ENCODE measurements at places on chromosomes 3 and 15.

DNA sequence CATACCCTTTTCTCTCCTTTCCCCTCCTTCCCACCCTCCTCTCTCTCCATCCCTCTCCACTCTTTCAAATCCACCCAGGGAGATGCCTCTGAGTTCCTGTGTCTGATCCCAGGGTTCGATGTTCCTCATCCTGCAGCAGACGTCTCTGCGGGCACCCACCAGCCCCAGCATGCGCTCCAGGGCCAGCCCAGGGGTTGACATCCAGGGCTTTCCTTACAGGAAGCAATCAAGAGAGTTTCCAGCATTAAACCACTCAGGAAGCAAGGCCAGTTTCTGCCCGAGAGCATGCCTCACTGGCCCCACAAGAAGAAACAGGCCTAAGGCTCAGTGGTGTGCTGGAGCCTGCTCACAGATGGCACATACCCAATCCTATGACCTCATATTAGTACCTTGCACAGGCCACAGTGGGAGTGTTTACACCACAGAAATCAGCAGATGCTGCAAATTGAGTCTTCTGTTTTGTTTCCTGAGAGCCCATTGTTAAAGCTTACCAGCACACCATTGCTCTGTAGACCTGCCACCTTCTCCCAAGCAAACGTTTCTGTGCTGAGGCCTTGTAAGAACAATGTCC lies 13.2 kb downstream of the SLC6A1 start:
- no peak for DNase-seq

DNA sequence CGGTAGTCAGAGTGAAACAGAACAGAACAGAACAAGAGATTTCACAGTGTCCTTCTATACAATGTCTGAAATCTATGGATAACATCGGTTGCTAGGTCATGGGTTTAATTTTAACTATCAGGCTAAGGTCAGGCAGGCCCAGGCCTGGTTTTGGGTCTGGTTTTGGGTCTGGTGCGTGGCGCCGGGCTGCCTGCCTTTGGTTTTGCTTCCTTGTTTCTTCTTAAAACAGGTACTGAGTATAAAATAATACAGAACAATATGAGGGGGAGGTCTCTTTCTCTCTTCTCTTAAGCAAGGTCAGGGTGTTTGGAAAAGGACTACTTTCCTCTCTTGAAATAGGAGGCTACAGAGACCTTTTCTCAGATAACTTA lies 1.4 kb downstream of the AEN start:
- DNase-seq, result no peak

DNA sequence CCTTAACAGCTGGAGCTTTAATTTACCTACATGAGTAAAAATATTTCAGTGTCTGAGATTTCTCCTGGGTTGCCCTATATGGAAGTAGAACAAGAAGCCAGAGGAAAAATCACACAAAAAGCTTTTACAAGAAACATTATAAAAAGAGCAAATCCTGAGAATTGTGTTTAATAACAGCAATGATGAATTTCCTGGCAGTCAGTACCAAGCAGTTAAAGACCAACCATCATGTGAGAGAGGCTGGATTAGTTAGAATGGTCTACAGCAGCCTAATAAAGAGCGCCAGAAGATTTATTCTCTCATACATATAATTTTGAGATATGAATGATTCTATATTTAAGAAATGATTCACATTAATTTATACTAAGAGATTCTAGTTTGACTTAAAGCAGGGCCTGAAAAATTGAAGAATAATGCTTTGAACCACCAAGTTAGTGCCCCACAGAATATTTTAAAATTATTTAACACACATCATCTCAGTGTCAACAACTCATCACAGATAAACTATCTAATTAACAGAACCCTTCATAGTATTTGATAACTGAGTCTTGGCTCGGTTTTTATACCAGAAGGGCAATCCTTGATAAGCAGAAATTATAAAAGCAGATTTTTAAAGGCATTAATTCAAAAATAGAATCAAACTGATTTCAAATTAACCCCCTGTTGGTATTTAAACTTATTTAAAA lies 59.9 kb upstream of the DPH6 start:
- no peak for DNase-seq

DNA sequence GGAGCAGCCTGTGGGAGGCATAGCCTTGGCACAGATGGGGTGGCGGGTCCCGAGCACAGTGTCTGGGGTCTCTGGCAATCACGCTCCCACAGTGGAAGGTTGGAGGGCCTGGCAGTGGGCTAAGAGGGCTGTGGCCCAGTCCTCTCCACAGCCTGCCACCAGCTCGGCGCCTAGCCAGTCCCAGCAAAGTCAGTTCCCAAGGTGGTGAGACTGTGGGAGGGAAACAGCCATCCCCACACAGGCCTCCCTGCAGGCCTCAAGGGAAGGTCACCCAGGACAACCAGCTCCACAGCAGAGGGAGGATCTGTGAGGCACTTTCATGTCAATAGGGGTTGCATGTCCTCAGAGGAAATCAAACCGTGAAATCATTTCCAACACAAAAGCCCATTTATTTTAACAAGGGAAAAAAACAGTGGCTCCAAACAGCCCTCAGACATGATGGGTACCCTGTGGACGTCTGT lies 27.6 kb upstream of the LIMD1 start:
- DNase-seq, result no peak

DNA sequence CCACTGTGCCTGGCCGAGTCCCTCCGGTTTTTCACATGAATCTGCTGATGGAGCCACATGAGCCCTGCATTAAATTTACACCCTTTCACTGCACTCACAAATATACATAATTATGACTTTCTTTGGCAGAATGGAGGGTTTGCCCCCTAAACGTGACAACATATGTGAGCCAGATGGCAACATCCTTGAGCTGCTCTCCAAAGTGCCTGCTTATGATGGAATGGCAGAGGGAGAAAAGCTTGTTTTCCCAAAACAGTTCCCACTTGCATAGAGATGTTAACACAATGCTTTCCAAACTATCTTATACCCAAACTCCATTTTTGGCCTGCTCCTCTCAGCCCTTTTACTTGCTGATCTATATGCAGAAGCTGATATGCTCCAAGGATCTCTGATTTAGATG lies 54.9 kb downstream of the ABCC5 start:
- no peak for DNase-seq

DNA sequence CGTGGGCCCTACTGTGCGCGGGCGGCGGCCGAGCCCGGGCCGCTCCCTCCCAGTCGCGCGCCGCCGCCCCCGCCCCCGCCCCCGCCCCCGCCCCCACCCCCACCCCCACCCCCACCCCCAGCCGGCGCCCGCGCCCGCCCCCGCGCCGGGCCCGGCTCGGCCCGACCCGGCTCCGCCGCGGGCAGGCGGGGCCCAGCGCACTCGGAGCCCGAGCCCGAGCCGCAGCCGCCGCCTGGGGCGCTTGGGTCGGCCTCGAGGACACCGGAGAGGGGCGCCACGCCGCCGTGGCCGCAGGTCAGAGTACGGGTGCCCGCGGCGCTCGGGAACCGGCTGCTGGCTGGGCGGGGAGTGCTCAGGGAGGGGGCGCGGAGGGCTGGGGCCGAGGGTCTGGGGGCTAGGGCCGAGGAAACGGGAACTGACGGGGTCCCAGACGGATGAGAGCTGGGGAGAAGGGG lies 1.1 kb upstream of the PPARG start:
- DNase-seq, result no peak

DNA sequence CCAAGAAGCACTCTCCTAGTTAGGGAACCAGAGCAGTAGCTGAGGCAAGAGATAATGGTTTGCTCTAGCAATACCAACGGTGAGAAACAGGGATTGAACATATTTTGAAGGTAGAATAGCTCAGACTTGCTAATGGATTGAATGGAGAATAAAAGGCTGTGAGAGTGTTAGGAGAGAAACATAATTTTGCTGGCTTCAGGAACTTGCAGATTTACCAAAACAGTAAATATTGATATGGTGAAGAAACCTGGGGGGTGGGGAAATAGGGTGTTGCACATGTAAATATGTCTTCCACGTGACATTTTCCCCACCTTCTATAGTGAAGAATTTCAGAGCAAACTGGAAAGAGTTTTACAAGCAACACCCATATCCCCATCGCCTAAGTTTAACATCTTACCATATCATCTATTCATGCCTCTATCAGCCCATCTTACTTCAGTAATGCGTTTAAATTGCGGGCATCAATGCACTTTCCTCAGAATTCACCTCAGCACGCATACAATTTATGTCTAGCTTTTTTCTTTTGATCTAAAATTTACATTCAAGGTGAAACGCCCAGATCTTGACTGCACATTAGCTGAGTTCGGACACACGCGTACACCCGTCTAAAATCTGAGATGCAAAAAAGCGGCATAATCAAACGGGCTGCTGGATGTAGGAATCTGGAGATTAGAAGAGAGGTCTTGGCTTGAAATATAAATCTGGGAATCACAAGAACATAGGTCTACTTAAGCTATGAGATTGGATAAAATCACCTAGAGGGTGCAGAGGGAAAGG lies 891 bp upstream of the NR1D2 start:
- DNase-seq, result no peak

DNA sequence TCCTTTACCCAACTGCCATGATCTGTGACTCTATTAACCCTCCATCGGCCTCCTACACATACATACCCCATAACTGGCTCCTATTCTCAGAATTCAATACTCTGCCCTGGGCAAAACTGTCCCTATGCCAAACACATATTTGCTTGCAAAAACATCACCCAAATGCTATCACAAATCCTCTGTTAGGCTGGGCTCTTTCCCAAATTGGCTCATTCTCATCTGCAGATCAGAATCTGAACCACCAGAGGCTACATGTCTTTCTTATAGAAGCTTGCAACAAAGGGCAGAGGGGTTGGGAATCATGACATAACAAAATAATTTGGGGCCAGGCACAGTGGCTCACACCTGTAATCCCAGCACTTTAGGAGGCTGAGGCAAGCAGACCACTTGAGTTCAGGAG lies 45.4 kb upstream of the GOLM2 start:
- no peak for DNase-seq

GRCh38 chr3:62368705-62369475 lies 4.5 kb downstream of the FEZF2 start:
- DNase-seq, result no peak

DNA sequence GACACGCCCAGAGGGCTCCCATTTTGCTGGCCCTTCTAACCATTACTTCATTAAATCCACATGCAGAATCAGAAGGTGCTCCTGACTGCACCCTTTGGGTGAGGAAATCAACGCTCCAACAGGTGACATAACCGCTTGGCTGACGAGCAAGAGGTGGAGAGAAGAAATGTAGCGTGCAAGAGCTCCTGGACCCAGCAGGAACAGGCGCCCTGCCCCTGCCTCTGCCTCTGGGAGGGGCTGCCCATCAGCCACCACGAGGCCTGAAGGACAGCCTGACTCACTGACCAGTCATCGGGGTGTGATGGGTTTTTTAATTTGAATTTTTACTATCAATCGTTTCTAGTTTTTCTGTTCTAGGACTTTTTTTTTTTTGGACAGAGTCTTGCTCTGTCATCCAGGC lies 218.2 kb downstream of the ADAMTS17 start:
- DNase-seq, result no peak

GRCh38 chr15:84762840-84763572 lies 14.6 kb downstream of the ZNF592 start:
- no peak for DNase-seq

DNA sequence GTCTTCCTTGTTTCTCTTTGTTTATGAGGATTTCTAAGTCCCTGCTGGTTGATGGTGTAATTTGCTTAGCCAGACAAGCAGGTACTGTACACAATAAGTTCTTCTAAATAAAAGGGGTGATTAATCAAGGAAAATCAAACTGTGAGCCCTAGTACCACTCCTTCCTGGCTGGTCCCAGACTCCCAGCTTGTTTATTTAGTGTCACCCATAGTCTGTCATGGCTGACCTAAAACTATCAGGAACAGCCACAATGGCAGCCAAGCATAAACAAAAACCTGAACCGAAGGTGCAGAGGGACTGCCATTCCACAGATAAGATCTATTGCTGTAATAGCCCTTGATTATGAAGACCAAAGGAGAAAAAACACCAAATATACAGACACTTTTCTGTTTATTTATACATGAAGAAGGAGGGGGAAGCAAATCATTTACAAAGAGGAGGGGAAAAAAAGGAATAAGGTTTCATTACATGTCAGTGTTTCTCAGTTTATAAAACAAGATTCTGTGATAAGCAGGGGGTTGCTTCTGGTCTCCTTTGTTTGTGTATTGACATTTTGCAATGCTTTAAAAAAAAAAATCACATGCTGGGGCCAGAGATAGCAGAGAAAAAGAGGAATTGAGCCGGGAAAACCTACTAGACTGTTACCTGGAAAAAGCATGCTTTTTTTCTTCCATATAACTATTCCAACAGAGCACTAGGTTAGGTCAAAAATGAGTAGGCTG lies 182.4 kb upstream of the DPH6 start:
- no peak for DNase-seq

- no peak for DNase-seq
Observed at GRCh38 chr15:83322061-83322460, 37.6 kb upstream of the BNC1 start.

- no peak for DNase-seq
Observed at GRCh38 chr3:59306436-59306835, 256.6 kb upstream of the CFAP20DC start.

DNA sequence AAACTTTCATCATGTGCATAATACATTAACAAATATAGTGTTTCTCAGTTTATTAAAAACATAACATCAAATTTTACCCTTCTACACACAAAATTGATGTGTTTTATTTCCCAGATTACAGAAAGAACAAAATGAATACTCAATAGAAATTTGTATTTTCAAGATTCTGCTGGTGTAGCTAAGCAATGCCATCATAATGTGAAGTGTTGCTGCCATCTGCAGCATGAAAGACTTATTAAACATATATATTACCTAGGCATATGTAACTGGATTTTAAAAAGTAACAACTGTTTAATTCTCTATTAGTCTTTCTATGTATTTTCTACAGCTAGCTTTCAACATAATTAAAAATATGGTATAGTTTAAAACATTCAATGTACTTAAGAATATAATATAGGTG lies 27.5 kb downstream of the PLSCR5 start:
- no peak for DNase-seq

DNA sequence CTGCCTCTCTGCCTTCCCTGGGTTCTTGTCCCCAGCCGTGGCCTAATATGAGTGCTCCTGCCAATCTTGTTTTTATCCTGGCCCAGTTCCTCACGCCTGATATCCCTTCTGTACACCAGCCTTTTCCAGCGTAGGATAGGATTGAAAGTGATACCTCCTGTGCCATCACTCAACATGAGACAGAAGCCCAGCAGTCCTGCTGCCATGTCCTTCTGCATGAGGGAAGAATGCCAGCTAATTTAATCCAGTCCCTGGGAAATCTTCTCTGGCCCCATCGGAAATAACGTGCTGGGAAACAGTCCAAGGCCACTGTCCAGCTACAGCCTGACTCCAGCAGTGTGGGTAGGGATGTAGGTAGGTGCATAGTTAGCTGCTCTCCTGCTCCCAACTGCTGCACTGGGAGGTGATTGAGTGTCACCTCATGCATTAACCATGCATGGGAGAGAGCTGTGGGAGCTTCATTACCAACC lies 92.0 kb upstream of the TPM1 start:
- no peak for DNase-seq

DNA sequence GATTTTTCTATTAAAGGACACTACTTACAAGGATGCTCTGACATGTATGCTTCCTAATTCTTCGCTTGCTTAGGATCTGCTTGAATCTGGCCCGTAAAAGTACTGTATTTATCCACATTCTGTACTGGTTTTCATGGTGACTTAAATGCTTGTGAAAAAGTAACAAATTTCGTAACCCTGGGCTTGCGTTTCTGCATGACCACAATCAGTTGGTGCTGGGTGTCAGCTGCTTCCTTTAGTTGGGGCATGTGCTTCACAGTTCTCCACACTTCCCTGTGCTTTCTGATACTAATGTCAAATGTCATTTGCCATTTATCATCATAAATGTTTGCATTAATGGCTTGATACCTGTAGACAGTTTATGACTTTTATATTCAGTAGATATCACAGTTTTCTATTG lies 218.4 kb upstream of the MLF1 start:
- no peak for DNase-seq
